ENCODE measurements at places on chromosomes 2 and 18. TPM values are rescaled to one million over a fixed set of nuclear protein-coding genes. Genes with fewer than 3 reads are reported as not detected.

DNA sequence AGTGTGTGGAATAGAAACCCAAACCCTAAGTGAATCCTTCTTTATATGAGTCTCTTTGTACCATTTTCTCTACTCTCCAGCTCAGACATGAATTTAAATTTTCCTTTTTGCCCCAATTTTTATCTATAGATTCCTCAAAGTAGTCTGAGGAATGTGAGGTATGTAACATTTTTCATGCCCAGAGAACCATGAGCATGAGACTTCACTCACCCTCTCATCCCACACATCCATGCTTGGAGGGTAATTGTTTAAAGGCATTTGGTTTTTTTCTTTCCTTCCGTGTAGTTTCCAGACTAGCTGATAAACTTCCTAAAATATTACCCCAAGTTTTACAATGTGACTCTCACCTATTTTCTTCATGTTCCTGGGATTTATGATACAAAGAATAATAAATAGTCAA is 2056.8 kb upstream of the CELF4 start:
- DNase-seq, result no peak

- no peak for DNase-seq
Observed at GRCh38 chr2:95308426-95308990, 11.4 kb downstream of the KCNIP3 start.

- no peak for DNase-seq
Observed at GRCh38 chr2:33420726-33421125, 55.7 kb upstream of the RASGRP3 start.

DNA sequence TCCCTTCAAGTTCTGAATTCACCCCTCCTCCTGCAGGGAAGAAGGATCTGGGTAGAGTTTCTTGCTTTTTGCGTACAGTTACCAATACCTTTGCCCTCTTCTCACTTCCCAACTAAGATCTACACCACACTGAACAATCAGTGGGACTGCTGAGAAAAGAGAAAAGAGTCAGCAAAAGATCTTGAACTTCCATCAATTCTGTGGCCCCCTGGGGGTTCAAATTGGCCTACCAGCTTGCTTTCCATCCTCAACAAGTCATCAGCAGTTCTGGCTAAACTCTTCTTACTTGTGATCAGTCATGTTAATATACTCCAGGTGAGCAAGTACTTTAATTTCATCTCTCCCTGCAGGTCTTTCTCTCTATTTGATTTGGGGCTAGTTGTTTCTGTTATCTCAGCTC is 739.3 kb upstream of the LRRTM4 start:
- DNase-seq, result no peak

GRCh38 chr2:126657148-126657635 is 1.2 kb downstream of the GYPC start:
- no peak for DNase-seq

RPL37A gene
- 2,580 TPM for total RNA-seq

DNA sequence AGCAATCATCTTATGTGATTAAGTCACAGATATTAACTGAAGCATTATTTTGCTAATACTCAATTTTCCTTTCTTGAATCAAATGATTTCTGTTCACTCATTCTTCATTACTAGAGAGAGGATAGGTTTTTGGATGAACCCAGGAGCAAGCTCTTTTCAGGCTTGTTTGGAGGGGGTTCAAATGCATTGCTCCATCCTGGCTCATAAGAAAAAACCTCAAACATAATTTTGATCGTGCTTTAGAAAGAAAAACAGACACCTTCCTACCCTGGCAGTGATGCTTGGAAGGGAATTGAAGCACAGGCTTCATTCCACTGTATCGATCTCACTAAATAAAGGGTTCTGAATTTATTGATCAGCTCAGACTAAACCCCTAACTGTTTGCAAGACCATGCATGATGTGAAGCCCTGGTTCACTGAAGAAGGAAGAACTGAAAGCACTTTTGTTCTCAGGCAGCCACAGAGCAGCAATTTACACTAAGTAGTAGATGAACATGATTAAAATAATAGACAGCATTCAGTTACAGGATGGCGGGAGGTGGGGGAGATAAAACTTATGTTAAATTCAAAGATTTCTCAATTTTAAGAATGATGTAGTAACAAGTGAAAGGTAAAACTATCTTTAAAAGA is 53.4 kb downstream of the CDH2 start:
- no peak for DNase-seq

DNA sequence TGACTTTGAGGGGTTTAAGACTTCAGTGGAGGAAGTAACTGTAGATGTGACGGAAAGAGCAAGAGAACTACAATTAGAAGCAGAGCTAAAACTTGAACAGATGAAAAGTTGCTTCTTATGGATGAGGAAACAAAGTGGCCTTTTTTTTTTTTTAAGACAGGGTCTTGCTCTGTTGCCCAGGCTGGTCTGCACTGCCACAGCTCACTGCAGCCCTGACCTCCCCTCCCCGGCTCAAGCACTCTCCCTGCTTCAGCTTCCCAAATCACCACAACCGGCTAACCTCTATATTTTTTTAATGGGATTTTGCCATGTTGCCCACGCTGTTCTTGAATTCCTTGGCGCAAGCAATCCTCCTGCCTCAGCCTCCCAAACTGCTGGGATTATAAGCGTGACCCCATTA is 3.2 kb downstream of the MAP3K2 start:
- no peak for DNase-seq

GRCh38 chr2:58930537-58930936 is 689.4 kb upstream of the FANCL start:
- DNase-seq, result no peak

- DNase-seq, result no peak
Observed at GRCh38 chr2:36455011-36455410, 99.4 kb downstream of the CRIM1 start.

Data from osteocyte (in vitro differentiated cells).